Foreskin keratinocyte (primary cell): ENCODE measurements at places on chromosomes 5 and 9.
A peak's percentile ranks its signal among the peaks of the same experiment; 100 is the strongest.

DNA sequence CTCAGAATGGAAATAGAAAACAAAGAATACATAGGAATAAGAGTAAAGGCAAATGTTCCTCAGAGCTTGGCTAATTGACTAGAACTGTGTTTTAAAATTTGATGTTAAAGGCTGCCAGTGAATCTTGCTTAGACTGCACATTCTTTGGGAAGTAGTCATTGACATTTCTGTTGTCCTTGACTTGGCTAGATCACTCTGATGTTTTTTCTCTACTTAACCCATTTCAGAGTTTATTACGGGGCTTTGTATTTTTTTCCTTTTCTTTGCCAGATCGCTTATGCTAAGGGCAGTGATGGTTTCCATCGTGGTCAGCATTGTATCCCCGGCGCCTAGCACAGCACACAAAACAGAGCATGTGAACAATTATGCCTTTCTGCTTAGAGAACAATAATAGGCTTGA, 1126.7 kb upstream of the CDH9 start:
- DNase-seq = peak; percentile 9

DNA sequence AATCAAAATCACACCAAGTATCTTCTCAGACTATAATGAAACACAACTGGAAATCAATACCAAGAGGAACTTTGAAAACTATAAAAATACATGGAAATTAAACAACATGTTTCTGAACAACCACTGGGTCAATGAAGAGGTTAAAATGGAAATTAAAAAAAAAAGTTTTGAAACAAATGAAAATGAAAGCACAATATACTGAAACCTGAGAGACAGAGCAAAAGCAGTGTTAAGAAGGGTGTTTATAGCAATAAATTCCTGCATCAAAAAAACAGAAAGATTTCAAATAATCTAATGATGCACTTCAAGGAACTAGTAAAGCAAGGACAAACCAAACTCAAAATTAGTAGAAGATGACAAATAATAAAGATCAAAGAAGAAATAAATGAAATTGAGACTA, 92.0 kb downstream of the TMEM232 start:
- DNase-seq = no peak

DNA sequence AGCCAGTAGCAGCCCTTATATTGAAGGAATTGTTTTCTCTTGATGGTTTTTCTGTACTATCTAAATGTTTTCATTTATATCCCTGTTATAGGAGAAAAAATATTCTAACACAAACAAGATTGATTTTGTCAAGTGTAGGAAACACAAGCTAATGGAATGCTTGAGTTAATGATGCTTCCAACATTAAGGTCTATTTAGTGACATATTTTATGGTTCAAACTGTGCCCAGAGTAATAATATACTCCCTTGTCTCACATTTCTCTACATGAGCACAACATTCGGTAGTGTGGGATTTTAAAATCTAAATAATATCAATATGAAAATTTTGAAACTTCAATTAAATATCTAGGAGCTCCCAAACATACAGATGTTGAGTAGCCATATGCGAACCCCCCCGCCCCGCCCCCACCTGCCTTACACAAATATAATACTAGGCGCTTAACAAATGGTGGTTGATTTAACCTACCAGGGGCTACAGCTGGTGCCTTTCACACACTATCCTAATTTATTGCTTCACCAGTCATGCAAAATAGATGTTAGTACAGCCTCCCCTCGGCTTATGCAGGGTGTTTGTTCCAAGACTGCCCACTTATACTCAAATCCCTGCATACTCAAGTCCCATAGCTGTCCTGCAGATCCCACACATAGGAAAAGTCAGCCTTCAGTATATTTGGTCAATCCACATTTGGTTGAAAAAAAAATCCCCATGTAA, 124.1 kb upstream of the ACO1 start:
- no peak for DNase-seq

GRCh38 chr5:112374356-112374755, 44.7 kb downstream of the EPB41L4A start:
- DNase-seq = no peak

DNA sequence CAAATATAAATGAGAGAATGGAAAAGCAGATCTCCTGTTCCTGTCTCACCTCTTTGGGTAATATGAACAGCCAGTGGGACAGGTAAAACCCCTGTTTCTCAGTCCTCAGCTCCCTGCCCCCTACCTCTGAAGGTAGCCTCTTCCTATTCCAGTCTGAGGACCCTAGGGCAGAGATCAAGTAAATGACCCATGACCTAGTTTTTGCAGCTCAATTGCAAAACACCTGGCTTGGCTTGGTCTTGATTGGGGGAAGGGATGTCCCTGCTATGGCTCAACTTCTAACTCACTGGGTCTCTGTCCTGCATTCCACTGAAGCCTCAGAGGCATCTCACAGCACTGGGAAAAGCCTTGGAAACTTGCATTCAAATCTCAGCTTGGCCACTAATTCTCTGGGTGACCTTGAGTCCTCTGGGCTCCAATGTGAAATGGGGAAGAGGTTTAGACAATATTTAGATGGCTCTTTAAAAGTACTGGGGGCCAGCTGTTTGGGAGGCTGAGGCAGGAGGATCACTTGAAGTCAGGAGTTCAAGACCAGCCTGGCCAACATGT, 1.6 kb upstream of the GALT start:
- DNase-seq = no peak

DNA sequence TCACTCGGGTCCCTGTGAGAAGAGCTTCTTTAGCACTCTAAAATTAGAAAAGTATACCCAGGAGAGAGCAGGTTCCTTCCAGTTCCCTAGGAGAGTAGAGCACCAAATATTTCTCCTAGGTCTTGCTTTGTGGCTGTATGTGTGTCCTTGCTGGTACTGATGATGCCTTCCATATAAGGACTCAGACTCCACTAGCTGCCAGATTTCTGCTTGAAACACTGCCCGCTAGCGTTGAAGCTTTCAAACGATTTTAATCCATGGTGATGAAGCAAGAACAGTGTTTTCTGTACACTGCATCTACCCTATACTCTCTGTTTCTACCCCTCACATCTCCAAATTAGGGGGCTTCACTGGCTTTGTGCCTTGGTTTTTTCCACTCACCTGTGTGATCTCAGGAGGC, 2.4 kb upstream of the SMC2 start:
- no peak for DNase-seq

- no peak for DNase-seq
Measured at GRCh38 chr5:133322743-133323142, 270.9 kb downstream of the HSPA4 start.

DNA sequence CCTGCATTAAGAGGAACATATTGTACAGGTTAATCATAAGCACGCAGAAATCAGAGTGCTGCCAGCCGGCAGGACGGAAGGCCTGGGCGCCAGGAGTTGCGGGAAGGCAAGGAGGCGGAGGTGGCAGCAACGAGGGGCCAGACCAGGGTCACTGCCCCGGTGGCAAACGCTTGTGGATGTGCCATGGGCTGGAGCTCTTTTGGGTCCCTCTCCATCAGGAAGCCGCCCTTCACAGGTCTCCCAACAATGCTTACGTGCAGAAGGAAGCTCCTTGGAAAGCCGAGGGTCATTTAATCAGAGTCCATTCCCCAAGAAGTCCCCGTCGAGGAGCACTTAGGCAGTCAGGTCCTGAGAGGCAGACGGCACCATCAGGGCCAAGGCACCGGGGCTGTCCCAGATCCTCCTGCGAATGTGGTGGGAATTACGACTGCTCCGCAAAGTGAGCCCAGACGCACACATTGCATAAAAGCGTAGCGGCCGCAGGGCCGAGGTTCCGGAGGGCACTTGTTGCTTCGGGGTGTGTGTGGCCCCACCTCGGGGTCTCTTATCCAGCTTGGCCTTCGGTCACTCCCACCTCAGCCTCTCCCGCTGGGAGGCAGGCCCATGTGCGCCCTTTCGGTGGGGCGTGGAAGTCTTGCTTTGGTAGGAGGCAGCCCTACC, 20.5 kb downstream of the MRPL36 start:
- DNase-seq = no peak

DNA sequence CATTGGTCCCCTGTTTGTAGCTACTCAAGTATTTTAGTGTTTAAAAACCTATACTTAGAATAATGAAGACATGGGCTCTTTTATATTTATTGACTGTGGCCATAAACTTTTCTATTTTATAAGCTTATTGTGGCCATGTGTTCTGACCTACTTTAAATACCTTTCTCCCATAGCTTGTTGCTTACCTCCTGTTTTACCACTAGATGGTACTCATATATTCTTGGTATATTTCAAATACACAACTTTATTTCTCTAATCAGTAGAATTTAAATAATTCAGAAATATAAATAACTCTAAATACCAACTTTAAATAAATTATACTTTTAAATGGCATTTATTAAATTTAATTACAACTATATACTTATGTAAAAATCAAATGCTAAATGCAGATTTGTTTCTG, 498.0 kb downstream of the PRDM9 start:
- no peak for DNase-seq

- DNase-seq = no peak
Measured at GRCh38 chr5:53002491-53002890, 13.3 kb downstream of the ITGA2 start.

DNA sequence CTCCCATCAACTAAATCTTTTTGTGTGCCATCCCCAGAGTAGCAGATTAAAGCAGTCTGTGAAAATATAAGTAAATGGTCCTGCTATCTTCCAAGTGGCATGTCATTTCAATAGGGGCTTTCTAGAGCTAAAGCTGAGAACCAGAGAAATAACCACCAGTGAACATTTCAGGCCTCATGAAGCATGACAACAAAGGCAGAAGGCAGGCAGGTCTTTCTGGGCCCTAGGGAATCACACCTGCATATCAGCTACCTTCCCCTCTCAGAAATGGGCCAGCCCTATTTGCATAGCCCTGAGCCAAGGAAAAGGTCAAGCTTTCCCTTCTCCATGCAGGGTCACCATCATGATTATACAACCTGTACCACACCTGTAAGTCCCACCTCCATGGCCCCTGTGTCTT, 205.3 kb downstream of the DEPDC1B start:
- no peak for DNase-seq

- DNase-seq = no peak
Measured at GRCh38 chr5:454936-455335, 12.0 kb downstream of the EXOC3 start.

DNA sequence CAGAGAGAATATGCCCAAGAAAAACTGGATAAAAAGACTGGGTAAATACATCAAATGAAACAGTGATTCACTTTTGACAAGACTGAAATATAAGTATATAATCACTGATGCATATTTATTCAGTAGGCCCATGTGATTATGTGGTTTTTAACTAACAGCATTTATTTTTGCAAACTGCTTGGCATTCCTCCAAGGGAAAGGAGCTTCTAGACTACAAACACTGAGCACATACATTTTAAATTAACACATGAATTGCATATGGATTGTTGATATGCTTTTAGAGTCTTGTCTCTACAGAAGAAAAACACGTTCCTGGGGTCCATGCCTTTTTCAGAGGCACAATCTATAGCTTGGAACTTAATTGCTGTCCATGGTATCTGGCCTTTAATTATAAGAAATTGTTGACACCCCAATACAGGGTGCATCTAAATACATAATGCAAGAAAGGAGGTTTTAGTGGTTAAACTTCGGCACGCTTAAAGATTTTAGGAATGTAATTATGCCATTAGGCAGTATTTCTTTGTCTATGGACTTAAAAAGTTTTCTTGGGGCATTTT, 6.9 kb upstream of the MEIKIN start:
- DNase-seq = no peak

DNA sequence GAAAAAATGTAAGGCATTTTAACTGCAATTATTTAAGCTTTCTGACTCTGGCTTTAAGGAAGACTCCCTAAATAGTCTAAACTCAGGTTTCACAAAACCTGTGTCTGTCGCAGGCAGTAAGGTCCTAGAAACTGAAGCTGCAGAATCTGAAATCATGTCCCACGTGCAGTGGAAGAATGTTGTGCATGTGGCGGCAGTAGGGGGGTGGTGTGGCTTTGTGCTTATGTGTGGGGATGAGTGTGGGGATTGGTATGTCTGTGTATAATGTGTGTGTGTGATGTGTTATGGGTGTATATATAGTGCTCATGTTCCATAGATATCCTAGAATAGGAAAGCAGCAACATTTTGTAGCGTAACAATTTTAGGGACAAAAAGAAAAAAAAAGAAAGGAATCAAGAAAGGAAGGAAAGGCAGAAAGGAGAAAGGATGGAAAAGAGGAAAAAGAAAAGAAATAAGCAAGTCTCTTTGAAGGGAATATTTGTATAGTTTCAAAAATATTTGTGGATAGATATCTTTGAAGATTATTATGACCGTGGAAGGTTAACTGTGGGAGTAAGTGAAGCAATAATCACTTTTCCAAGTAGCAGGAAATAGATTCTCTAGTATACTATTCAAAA, 6.6 kb downstream of the ANKDD1B start:
- DNase-seq = peak; percentile 79

- no peak for DNase-seq
Measured at GRCh38 chr5:163544041-163544440, 38.6 kb downstream of the MAT2B start.

DNA sequence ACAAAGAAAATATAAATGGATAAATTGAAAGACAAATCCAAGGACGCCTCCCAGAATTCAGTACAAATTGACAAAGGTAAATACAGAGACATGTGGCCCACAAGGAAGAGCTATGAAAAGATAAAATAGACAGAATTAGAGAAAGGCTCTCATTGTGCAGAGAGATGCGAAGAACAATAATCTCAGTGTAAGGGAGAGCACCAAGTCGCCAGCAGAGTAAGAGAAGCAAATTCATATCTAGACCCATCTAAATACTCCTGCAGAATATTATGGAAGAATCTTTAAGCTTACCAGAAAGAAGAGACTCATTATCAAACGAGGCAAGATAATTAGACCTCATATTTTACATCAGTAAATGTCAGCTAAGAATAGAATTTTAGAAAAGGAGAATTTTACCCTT, 101.7 kb upstream of the ITGA1 start:
- no peak for DNase-seq

DNA sequence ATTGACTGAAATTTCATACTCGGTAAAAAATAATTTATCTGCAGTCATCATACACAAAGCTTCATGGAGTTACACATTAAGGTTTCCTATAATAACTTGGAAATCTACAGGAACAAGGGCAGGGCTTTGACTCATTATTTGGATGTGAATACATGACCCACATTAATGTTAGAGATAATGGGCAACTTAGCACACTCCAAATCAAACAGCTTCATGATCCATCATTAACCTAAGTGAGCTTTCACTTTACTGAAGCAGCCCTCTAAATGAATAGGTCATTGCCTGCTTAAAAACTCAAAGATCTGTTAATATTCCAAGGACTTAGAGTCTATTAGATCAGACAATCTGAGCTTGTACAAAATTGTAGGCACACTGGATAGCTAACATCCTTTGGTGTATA, 9.0 kb downstream of the CDH12 start:
- DNase-seq = no peak

- no peak for DNase-seq
Measured at GRCh38 chr5:91840412-91840811, 457.3 kb upstream of the ARRDC3 start.

- DNase-seq = no peak
Measured at GRCh38 chr9:18942801-18943200, 90.2 kb downstream of the SAXO1 start.
